ENCODE measurements at places on chromosomes 12 and 14.

DNA sequence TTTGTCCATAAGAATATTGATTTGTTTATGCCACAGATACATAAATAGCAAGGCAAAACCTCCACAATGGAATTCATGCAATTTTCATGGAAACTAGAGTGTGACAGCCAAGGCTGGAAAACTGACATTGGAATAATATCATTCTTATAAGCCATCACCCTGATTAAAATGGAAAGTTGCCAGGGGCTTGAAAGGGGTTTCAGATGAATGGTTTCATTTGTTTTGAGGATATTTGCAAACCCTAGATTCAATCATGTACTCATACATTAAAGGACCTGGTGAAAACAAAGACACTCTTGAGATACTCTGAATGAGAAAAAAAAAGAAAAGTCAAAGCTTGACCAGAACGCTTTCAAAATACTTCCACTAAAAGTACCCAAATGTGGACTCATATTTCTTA is 205.7 kb downstream of the DIO2 start:
- no peak for DNase-seq

DNA sequence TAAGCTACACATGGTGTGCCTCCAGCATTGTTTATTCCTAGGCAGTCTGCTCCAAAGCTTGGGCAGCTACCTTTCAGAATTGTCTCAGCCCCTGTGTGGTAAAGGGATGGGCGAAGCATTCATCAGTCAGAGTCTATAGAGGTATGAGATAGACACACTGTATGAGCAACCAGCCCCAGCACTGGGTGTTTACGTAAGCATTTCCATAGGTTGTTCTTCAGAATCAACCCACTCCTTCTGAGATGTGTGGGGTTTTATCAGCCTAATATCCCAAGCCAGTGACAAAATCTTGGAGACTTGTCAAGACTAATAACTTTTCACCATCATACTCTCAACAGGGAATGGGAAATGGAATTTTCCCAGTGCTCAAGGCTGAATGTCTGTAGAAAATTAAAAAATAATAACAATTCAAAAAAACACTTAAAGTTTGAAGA is 98.2 kb downstream of the BTG1 start:
- no peak for DNase-seq

- no peak for DNase-seq
Measured at GRCh38 chr14:73783107-73783727, 68.4 kb upstream of the PTGR2 start.

DNA sequence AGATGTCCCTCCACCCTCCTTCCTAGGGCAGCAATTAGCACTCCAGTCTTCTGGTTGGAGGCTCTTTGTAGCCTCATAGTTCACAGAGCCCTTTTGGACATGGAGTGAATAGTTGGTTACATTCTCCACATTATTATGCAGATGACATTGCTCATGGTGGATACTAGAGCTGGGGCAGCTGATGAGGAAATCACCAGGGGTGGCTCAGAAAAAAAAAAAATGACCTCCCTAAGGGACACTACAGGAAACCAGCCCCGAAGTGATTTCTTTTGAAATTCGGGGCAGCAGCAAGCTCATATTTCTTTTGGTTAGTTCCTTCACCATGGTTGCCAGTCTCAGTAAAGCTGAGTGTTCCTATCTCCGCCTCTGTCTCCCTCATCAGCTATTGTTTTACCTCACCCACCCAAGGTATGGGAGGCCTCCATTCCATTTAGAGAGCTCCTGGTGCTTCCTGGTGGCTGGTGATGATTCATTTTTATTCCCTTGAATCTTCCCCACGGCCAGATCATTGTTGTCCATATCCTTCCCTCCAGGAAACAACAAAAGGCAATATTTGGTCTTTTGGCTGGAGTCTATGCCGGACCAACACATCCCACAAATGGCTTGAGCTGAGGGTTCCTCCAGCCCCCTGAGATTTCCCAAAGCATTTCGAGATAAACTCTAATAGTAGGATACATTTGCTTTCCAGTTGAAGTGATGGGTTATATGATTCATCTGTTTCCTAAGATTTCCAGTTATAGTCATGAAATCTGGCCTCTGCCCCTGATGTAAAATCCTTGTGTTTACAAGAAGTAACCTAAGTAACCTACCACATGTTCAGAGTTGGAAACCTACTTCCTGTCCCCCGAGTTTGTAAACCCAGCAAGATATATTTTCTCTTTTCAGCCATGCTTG is 56.2 kb upstream of the NID2 start:
- no peak for DNase-seq

DNA sequence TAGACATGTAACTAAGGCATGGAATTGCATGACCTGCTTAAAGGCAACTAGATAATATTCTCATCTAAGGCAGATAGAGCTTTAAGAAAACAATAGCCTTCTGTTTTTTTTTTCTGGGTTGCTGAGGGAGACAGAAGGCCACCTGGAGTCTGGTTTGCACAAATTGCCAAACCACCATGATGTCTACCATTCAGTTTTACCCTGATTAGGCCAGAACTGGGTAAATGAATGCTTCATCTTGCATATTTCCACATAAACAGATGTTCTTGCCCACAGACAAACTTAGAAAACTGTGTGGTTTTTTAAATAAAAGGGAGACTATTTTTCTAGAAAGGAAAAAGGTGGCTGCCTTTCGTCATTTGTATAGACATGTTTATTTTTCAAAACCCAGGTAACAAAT is 278.7 kb upstream of the PRICKLE1 start:
- no peak for DNase-seq

DNA sequence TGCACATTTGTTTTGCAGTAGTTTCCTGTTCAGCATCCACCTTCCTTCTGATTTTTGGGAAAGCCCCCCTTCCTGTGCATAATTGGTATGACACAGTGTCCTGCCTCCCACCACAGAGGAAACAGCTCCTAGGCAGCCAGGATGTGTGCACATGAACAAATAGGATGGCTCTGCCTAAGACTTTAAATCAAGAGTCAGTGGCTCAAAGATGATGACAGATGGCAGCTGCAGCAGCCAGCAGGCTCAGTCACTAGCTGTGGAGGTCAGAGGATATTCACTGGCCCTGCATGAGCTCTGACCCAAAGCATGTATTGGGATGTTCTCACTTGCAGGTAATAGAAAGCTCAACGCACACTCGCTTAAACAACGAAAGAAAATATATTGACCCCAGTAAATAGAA is 90.3 kb downstream of the KCNK10 start:
- no peak for DNase-seq

Data from left renal cortex interstitium (tissue), 4 donors.